ENCODE measurements at places on chromosomes 5 and 9. TPM values are rescaled to one million over a fixed set of nuclear protein-coding genes. Genes with fewer than 3 reads are reported as not detected.

- DNase-seq, result no peak
Observed at GRCh38 chr5:109853377-109853776, 163.7 kb downstream of the MAN2A1 start.

DNA sequence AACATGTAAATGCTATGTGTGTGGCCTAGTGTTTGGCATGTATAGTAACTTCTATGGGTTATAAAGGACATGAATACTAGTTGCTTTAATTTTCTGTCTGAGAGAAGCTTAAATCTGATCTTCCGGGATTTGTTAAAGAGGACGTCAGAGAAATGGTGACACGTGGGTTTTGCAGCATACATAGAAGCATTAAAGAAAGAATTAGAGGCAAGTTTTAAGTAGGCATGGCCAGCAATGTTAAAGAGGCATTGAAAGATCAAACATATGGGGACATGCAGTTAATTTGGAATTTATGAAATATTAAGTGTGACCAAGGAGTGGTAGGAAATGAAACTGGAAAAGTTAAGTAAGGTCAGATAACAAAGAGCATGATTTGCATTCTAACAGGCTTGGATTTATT is 311.4 kb upstream of the RIOK2 start:
- DNase-seq, result no peak

Gene IL9
- not detected for total RNA-seq

DNA sequence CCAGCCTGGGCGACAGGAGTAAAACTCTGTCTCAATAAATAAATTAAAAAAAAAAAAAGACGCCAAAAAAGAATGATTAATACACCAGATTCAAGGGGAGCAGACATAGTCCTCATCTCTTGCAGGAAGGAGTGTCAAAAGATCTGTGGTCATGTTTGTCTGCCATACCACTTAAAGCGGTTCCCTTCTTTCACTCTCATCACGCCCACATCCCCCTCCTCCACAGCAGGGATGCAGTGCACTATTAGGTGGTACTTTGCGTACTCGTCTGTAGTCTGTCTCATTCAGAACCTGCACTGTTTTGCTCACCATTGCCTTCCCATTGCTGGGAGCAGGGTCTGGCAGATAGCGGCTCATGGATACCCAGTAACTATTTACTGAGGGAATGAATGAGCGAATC is 11.2 kb downstream of the CDHR2 start:
- DNase-seq, result peak; percentile 40

DNA sequence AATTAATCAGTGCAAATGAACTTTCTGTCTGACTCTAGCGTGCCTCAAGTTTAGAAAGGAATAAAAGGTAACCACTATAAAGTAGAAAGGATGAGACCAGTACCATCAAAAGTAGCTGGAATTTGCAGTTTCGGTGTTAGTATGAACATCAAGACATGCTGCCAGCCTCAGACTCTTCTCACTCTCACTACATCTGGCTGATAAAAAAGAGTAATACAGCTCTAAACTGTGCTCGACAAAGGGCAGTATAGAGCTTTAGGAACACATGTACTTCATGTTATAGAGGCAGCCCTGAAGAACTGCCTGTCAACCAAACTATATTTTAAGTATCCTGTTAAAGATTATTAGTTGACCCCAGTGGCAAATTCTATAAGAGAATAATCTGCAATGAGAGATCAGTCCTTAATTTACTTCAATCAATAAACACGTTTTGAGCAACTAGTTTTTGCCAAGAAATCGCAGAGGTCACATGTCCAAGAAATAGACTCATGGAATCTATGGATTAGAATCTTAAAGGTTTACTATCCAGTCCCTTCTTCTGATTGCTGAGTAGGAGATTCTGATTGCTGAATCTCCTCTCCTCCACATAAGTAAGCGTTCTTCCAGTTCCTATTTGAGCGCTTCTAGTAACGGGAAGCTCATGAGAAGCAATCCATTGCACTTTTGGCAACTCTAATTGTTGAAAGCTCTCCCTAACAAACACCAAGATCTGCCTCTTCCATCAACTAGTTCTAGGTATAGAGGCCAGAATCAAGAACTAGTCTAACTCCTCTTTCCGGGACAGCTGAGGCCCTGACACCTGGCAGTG is 941 bp downstream of the XPA start:
- no peak for DNase-seq

- no peak for DNase-seq
Observed at GRCh38 chr5:91137647-91138046, 245.5 kb downstream of the ARRDC3 start.

- peak; percentile 93 for DNase-seq
Observed at GRCh38 chr9:133509179-133510083, 15.3 kb downstream of the MYMK start.

Gene SMIM33
- total RNA-seq, result not detected

GRCh38 chr9:108270051-108270450 is 585.7 kb downstream of the ACTL7B start:
- no peak for DNase-seq

DNA sequence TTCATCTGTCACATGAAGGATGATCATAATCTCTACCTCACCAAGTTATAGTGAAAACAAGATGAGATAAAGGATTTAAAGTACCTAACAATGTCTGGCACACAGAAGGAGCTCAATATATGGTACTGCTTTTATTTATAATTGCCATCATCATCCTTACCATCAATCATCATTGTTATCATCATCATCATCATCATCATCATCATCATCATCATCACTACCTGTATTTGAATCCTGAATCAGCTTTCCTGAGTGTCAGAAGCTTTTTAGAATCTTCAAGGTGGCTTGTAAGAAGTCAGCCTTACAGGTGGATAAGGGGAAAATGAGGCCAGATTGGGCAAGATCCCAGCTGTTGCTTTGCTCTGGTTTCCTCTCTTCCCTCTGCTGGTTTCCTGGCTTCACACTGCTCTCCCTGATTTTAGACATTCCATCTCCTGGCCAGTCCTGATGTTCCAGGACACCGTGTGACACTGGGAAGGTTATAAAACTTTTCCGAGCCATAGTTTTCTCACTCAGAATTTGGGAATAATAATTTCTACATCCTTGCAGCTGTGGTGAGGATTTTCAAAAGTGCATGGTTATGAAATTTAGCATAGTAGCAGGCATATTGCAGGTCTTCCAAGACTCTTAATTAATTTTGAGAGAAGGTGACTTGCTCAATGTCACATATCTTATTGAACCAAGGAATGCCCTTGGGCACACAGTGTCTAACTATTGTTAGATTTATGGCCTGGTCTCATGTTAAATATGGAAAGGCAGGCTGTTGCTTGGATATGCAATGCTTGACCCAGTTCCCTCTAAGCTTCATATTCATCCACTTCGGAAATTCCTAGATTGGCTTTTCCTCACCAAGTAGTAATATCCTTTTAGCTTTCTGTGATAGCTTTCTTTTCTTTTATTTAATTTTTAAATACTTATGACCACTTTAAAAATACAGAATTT is 160.7 kb downstream of the TMEM38B start:
- no peak for DNase-seq

Gene KCNMB1
- total RNA-seq, result not detected

DNA sequence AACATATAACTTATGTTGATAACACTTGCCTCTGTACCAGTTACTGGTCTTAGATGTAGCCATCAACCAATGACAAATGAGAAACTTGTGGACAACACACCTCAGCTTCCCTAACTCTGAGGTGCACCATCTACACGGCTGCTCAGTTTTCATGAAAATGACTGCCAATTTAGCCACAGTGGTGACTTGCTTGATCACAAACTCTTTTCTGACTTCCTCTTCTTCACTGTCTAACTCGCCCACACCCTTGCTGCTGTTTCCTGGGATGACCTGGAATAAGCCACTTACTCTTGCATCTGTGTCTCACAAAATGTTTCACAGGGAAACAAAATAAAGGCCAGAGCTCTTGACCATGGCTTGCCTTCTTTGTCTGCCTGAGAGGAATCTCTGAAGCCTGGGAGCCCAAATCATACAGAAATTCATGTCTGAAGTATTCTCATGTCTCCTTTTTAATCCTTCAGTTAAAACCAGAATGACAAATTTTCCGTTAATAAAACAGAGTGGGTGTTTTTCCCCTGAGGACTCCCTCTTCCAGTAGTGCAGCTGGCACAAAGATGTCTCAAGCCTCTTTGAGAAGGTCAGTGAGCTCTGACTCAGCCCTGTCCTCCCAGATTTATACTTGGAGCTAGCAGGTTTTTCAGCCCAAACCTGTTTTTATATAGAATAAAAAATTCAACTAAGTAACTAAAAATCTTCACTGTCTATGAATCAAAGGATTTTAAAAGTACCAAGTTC is 126.5 kb upstream of the PAM start:
- no peak for DNase-seq

GRCh38 chr9:131733541-131734061 is 6.3 kb downstream of the RAPGEF1 start:
- DNase-seq, result peak; percentile 64

DNA sequence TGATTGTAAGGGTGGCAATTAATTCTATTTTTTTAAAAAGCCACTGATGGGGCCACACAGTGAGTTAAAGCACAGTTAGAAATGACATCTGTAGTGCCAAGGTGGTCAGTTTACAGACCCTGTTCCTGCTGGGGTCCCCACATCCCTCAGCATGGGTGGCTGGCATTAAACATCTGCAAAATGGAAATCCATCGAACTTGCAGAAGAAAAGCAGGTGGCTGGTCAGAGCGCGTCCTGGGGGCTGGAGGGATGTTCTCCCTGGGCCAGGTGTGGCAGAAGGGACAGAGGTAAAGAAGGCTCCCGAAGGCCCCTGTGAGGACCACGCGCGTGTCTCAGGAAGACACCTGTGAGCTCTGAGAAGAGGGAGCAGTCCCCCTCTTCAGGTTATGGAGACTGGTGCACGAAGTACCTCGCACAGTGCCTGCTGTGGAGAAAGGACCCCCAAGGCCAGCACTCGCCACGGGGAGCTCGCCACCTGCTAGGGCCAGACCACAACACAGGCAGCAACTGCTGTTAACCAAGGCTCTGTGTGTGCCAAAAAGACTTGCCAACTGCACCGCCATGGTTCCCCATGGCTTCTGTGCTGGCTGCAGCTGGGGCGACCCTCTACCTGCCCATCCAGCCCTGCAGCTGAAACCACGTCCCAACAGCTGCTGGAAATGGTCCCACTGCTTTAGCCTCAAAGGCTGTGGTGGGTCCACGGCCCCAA is 65.2 kb downstream of the RASGEF1C start:
- peak; percentile 28 for DNase-seq

DNA sequence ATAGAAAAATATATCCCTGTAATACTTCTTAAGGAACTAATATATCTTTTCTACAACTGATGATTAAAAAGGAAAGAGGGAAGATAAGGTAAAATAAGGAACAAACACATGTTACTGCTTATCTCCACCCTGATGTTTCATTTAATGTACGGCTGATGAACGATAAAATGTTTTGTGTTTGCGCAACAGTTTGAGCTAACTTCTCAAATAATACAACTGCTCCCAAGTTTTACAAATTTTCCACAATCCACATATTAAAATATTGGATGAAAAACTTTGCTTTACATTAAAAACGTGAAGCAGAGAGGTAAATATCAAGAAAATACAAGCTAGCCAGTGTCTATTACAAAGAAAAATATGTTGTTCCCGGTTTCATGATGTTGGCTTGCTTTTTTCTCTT is 21.0 kb upstream of the CSNK1G3 start:
- no peak for DNase-seq

GRCh38 chr9:9612755-9613154 is 1000.0 kb downstream of the PTPRD start:
- DNase-seq, result no peak

DNA sequence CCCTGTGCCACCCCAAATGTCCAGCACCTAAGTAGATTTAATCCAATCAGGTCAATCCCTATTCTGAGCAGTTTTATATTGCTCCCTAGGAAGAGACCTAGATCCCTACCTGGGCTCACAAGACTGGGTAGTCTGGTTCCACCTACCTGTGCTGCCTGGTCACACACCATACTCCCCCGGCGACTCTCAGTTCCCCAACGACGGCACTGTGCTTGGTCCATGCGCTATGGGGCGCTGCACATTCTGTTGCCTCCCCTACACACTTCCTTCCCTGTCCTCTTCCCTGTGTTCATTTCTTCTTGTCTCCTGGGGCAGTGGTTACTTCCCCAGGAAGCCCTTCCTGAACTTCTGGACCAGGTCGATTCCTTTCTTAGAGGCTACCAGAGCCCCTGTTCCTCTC is 109.9 kb upstream of the IL12B start:
- DNase-seq, result peak; percentile 10

Gene RMI1
- total RNA-seq, result 12.3 TPM

DNA sequence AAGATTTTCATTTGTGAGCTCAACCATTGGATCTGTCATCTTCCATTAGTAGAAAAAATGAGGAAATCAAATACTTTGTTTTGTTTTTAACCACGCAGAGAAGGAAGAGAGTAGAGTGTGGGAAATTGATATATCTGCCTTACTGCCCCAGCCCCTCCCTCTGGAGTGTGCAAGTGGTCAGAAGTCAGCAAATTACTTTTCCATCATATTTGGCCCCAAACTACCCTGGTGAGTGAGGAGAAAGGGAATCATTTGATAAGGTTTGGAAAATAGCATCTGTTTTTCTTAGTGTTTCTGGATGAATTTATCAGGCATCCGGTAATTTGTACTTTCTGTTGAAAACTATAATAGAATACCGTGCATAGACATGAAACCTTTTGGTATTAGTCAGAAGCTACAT is 327.4 kb downstream of the MARCHF11 start:
- DNase-seq, result no peak

Gene ARID3C
- total RNA-seq, result not detected

Gene ZNF300
- not detected for total RNA-seq

DNA sequence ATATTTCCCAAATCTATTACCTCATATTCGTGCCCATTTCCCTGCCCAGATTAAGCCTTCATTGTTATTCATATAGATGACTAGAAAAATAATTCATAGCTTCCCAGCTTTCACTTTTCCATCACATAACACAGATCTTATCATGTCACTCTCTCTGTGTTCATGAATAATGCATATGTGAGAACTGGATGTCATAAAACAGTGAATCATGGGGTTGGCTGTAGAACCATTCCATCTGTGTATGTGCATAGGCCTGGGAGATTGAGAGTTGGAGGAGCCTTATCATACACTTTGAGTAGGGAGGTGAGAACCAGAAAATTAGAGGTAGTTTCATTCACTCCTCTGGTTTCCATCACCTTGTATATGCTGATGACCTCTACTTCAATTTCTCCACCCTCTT is 73.9 kb upstream of the RANBP6 start:
- no peak for DNase-seq

DNA sequence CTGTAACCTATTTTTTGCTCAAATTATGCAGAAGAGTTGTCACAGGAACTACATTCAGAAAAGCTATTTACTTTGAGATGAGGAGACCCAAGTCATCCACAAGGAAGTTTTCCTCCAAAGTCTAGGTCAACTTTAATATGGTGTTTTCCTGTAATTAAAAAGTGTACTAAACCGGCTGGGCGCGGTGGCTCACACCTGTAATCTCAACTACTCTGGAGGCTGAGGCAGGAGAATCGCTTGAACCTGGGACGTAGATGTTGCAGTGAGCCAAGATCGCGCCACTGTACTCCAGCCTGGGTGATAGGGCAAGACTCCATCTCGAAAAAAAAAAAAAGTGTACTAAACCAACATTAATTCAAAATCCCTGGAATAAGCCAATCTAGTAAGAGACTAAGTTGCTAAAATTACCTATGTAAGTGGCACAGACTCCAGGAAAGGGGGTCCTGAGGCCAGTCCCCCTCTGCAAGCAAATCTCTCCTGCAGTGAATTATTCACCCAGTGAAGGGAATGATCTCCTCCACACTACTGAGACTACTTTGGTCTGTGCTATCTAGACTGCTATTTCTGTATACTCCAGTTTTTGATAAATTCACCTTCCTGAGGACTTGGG is 38.9 kb downstream of the FNBP1 start:
- DNase-seq, result no peak

- DNase-seq, result no peak
Observed at GRCh38 chr5:151151793-151152192, 5.8 kb downstream of the ANXA6 start.

GRCh38 chr9:85741095-85741874 is 469 bp downstream of the AGTPBP1 start:
- DNase-seq, result peak; percentile 80

Data from H7 (cell line).